ENCODE measurements at places on chromosomes 6 and 20.
A peak's percentile ranks its signal among the peaks of the same experiment; 100 is the strongest.

- DNase-seq, result no peak
Observed at GRCh38 chr6:13515912-13516311, 28.5 kb upstream of the GFOD1 start.

- DNase-seq, result no peak
Observed at GRCh38 chr6:135870722-135871121, 19.2 kb downstream of the PDE7B start.

GRCh38 chr6:152313542-152314482, 323.4 kb downstream of the SYNE1 start:
- DNase-seq, result no peak

GRCh38 chr20:43666376-43667328, at the start of gene MYBL2:
Gene MYBL2, plus strand, starts transcription at chr20:43667114. Its CDS starts 170 bp downstream, at chr20:43667284.
- peak; percentile 57 for DNase-seq

GRCh38 chr6:144284478-144284782, 705 bp upstream of the UTRN start:
- DNase-seq, result no peak

DNA sequence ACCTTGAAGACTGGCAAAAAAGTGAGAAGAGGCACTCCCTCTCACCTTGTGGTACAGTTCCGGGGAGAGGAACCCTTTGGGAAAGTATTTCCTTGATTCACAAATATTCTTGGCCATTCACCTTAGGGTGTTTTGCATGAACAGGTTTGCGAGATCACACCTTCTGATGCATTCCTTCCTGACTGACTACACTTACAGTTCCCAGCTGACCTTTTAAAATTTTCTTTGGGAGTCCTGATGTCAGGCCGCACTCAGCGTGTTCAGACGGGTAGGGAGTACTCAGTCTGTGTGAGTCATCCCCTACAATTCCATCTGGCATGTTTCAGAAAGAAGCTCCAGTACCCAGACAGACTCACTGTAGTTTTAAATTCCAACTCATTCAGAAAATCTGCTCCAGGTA, 1.7 kb downstream of the ADGRF4 start:
- no peak for DNase-seq

DNA sequence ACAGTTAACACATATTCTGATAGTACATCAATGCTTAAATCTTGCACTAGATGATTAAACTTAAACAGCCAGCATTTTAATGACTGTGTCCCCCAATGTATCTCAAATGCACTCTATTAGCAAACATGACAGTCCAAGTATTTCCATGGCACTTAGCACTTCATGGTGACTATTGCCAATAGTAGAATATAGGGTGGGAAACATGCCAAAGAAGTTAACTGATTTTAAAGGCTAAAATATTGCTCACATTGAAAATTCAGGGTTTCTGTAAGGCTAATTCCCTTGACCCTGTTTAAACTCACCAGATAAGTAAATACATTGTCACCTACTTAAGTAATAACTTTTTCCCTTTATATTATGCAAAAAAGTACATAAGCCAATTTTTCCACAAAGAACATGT, 266.9 kb downstream of the TBC1D32 start:
- no peak for DNase-seq

DNA sequence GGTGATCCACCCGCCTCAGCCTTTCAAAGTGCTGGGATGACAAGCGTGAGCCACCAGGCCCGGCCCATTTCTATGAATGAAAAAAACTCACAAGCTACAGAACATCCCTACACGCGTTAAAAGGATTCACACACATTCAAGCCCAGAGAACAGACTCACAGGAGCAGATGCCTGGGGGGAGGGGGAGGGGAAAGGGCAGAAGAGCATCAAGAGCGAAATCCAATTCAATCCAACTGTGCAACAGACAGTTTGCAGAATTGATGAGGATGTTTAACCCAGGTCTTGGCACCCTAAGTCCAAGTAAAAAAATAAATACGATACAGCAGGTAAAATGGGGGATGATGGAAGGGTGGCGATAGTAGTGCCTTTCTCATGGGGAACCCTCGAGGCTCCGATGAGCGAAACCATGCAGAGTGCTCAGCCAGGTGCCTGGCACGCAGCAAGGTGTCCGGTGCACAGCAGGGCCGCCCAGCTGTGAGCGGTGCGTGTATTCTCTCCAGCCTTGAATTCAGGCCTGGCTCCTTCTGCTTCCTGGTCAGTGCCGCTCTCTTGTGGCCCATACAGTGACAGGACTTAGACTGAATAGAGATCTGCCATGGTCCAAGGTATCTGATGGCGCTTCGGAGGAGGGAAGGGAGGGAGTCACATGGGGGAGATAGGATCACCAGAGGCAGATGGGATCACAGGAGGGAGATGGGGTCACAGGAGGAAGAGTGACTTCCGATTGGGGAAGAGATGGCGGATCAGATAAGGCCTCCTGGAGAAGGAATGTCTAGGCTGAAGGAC, 35.4 kb upstream of the ANGPT4 start:
- no peak for DNase-seq

- no peak for DNase-seq
Observed at GRCh38 chr6:160791459-160791858, 89.4 kb downstream of the PLG start.

DNA sequence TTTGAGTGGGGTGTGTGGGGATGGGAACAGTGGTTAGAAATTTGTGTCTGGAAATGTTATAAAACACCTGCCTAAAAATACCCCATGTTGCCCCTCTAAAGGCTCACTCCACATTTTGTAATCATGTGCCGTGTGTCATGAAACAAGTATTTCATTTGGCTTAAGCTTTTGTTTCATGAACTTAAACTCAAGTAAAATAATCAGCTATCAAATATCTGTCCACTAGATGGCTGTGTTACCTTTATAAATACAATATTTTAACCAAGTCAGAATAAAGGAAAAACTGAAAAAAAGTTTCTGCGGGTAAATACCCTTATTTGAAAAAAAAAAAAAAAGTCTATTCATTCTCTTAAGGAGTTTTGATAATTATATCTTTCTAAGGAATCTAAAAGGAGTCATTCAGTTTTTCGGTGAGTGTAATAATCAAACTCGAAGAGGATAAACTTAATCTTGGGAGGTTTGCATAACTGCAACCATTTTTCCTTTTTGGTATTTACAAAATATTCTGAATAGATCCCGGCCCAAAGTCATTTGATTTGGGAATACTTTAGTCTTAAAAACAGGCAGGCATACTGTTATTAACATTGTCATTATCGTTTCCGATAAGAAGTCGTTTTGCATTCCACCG, 29.9 kb upstream of the MTRF1L start:
- DNase-seq, result no peak

- DNase-seq, result no peak
Observed at GRCh38 chr6:34829137-34829536, 37.3 kb downstream of the BLTP3A start.
